GM23338 (cell line): ENCODE measurements at places on chromosomes 13 and 19. TPM values are rescaled to one million over a fixed set of nuclear protein-coding genes. Genes with fewer than 3 reads are reported as not detected.
A peak's percentile ranks its signal among the peaks of the same experiment; 100 is the strongest.

- no peak overlapping the region for H3K27ac ChIP-seq
- H3K36me3 ChIP-seq, result no peaks in the 10 kb centered on the region
- peaks cover 7% of the 10 kb centered on the region; the same call in 1 of the 2 replicates for H3K4me1 ChIP-seq
- no peak overlapping the region for H3K4me3 ChIP-seq
These were observed 12.4 kb downstream of the RFX1 start for GRCh38 chr19:13993590-13994300.

DNA sequence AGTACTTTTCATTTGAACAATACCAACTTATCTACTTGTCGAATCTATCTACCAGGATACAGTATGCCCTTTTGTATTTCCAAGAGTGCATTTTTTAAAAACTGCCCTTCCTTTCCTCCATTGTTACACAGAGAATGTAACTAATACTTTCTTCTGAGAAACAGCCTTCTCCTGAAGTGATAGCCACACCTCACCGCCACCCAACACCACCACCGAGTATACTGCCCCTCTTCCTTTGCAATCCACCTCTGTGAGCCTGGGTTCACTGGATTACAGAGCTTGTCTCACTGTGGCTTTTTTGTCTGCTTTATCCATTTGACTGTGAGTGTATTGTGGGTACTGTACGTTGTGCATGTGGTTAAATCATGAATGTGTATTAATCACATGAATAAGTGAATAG, 305.4 kb downstream of the KLF12 start:
- no peak for DNase-seq
- peaks cover 5% of the 10 kb centered on the region; the same call in 1 of the 2 replicates for H3K4me1 ChIP-seq
- no peak overlapping the region for H3K27ac ChIP-seq
- no peaks in the 10 kb centered on the region for H3K27me3 ChIP-seq
- H3K4me3 ChIP-seq, result no peak overlapping the region

ZSCAN4 gene
- total RNA-seq, result not detected in 2 replicates

PSG7 gene
- not detected in 2 replicates for total RNA-seq

DNA sequence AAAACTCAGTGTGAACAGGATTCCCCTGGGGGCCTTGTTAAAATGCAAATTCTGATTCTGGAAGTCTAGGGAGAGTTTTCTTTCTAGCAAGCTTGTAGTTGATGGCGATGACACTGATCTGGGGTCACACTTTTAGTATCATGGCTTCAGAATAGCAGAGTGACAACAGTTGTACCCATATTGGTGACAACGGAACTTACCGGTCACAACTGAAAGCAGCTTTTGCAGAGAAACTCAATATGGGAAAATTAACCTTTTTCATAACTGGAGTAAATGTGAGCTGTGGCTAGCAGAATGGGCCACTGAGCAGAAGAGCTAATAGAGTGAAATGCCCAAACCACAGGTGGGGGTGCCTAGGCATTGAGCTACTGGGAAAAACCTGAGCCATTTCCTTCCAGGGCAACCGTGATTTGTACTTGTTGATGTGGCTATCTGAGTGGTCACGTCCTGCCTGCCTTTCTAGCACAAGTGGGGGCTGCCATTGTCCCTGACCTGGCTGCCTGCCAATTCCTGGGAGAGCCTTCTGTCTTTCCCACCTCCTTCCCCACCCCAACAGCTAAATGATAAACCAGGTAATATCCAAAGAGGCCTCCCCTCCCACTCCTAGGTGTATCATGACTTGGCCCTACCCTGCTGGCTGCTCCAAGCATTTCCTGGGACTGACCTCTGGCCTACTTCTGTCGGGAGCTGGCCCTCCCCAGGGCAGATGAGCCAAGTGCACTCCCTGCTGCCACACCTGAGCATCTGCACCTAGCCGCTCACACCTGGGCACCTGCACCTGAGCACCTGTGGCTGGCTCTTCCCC, 1.7 kb upstream of the SLC10A2 start:
- H3K27ac ChIP-seq, result no peak overlapping the region
- H3K27me3 ChIP-seq, result no peaks in the 10 kb centered on the region
- peaks cover 32% of the 10 kb centered on the region for H3K4me1 ChIP-seq
- H3K4me3 ChIP-seq, result no peak overlapping the region
- H3K36me3 ChIP-seq, result no peaks in the 10 kb centered on the region

- H3K27me3 ChIP-seq, result peaks cover 68% of the 10 kb centered on the region
- H3K4me1 ChIP-seq, result peaks cover 26% of the 10 kb centered on the region
- peak; percentile 82 for DNase-seq
- H3K4me3 ChIP-seq, result peak overlapping the region; percentile 91
- H3K36me3 ChIP-seq, result no peaks in the 10 kb centered on the region
These were observed 2.5 kb downstream of the PCDH8 start for GRCh38 chr13:52845766-52846566.

TMC4 gene
- total RNA-seq, result 0.58 and 2.3 TPM in 2 replicates

DNA sequence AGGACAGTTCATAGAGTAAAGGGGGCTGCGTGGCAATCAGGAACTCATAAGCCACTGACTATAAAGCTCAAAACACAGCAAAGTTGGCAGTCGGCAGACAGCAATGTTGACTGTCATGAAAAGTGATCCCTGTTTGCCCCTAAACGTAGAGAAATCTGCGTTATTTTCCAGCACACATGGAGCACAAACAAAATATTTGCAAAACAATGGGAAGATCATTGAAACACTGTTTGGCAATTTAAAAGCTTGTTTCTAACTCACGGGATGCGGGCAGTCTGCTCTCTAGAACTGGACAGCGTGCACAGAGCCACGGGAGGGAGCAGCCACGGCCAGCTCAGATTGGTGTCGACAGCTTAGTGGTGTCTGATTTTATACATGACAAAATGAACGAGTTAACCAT, 6.4 kb upstream of the F7 start:
- DNase-seq, result no peak
- H3K27ac ChIP-seq, result no peak overlapping the region
- no peaks in the 10 kb centered on the region for H3K4me1 ChIP-seq
- no peak overlapping the region for H3K4me3 ChIP-seq
- no peaks in the 10 kb centered on the region for H3K36me3 ChIP-seq
- H3K27me3 ChIP-seq, result no peaks in the 10 kb centered on the region

DNA sequence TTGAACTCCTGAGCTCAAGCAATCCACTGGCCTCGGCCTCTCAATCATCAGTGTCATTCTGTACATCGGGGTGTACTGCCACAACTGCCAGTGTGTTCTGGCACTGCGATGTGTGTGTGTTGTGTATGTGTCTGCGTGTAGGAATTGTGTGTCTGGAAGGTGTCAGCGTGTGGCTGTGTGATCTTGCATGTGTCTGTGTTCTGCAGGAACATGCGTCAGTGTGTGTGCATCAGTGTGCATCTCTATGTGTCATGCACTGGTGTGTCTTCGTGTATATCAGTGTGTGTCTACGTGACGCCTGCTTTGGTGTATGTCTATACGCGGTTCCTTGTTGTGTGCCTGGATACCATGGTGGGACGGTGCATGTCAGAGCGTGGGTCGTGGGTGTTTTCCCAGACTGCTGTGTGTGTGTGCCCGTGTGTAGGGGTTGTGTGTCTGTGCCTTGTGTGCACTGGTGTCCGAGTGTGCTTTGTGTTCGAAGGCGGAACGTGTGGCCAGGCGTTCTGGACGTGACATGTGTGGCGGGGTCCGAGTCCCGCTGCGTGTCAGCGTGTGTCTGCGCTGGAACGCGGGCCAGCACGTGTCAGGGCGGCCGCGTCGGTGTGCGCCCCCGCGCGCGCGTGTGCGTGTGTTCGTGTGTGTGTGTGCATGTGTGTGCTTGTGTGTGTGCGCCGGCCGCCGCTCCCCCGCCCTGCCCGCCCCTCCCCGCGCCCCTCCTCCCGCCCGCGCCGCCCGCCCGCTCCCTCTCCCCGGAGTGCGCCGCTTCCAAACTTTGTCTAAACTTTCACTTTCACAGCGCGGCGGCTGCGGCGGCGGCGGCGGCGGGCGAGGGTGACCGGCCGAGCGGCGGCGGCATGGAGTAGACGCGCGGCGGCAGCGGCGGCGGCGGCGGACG, at the start of gene NFIX:
Gene NFIX (plus strand): TSS at position 775 of the 895 bp plus-strand sequence. CDS start 363 bp downstream, outside the sequence.
- H3K27ac ChIP-seq, result no peak within 1 kb of the TSS
- peak within 1 kb of the TSS; percentile 49 for H3K4me3 ChIP-seq
- H3K36me3 ChIP-seq, result no peaks in the 10 kb centered on the region

DNA sequence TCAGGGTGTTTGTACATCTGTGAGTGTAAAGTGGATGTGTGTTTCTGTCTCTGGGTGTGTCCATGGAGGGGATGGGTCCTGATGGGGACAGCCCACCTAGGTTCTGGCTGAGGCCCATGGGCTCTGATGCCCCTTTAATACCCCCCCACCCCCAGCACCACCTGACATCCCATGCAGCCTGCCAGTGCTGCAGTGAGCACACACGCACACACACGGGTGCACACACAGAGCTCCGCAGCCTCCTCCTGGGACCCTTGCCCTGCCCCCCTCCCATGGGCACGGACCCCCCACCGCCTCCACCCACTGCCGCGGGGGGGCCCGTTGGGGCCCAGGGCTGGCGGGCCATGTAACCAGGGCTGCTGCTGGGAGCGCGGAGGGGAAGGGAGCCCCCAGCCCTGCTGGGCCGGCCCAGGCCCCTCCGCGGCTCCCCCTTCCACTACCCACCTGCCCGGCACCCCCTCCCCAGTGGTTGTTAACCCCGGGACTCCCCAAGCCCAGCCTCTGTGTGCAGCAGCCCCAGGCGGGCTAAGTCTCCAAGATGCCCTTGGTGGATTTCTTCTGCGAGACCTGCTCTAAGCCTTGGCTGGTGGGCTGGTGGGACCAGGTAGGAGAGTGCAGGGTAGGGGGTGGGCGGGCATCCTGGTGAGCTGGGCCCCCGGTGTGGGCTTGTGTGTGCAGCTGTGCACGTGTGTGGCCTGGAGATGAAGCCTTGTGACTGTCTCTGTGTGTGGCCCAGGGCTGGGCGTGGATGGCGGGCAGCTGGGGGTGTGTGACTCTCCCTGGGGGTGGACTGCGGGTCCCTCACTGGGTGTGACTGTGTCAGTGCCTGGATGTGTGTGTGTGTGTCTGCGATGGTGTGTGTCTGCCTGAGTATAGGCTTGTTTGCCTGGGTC, 32.6 kb downstream of the PDE4A start:
- H3K36me3 ChIP-seq, result no peaks in the 10 kb centered on the region
- peaks cover 13% of the 10 kb centered on the region for H3K4me1 ChIP-seq
- no peak overlapping the region for H3K27ac ChIP-seq
- no peaks in the 10 kb centered on the region for H3K27me3 ChIP-seq
- no peak overlapping the region for H3K4me3 ChIP-seq

DNA sequence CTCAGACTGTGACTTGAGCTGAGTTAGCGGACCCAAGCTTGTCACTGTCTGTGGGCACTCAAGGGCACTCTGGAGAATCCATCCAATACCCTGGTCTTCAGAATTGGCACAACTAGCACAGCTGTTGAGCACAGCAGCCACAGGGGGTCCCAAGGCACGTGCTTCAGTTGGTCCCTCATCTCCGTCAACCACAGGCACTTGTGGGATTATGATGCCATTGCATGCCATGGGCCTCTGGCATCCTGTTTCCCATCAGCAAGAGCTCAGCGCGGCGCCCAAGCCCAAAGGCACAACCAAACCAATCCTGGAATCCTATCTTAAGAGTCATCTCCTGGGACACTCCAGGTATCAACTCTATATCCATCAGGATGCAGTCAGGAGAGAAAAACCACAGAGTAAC, 3.7 kb upstream of the B3GNT8 start:
- no peaks in the 10 kb centered on the region for H3K36me3 ChIP-seq
- DNase-seq, result no peak
- H3K27ac ChIP-seq, result no peak overlapping the region
- no peak overlapping the region for H3K4me3 ChIP-seq
- H3K4me1 ChIP-seq, result peaks cover 12% of the 10 kb centered on the region
- H3K27me3 ChIP-seq, result no peaks in the 10 kb centered on the region

GRCh38 chr13:69319656-69320055, 788.0 kb upstream of the ATXN8OS start:
- DNase-seq, result no peak
- no peaks in the 10 kb centered on the region for H3K36me3 ChIP-seq
- no peaks in the 10 kb centered on the region for H3K27me3 ChIP-seq
- no peaks in the 10 kb centered on the region for H3K4me1 ChIP-seq
- H3K4me3 ChIP-seq, result no peak overlapping the region

- DNase-seq, result no peak
- H3K27me3 ChIP-seq, result no peaks in the 10 kb centered on the region
- no peaks in the 10 kb centered on the region; the same call in 1 of the 2 replicates for H3K4me1 ChIP-seq
- no peaks in the 10 kb centered on the region for H3K36me3 ChIP-seq
- no peak overlapping the region for H3K27ac ChIP-seq
These were observed 413.8 kb downstream of the GPC6 start for GRCh38 chr13:93640452-93640851.

- no peak overlapping the region for H3K27ac ChIP-seq
- H3K4me1 ChIP-seq, result no peaks in the 10 kb centered on the region
- no peak for DNase-seq
- no peaks in the 10 kb centered on the region for H3K36me3 ChIP-seq
These were observed 101.3 kb upstream of the SLC15A1 start for GRCh38 chr13:98853771-98854221.

GRCh38 chr13:21917086-21918015, 246.5 kb downstream of the FGF9 start:
- no peak overlapping the region for H3K4me3 ChIP-seq
- no peak overlapping the region for H3K27ac ChIP-seq
- peaks cover 9% of the 10 kb centered on the region for H3K4me1 ChIP-seq

- H3K4me1 ChIP-seq, result no peaks in the 10 kb centered on the region
- H3K27ac ChIP-seq, result no peak within 1 kb of the TSS
- no peaks in the 10 kb centered on the region for H3K27me3 ChIP-seq
These were observed at the start of gene OR7E24 for GRCh38 chr19:9250630-9251029. Gene OR7E24, plus strand, starts transcription at chr19:9250930. Its CDS starts 114 bp downstream, at chr19:9251044.

GRCh38 chr19:49851456-49852259, 699 bp downstream of the PTOV1 start:
- H3K36me3 ChIP-seq, result no peaks in the 10 kb centered on the region; the same call in 1 of the 2 replicates
- H3K27me3 ChIP-seq, result no peaks in the 10 kb centered on the region
- peaks cover 21% of the 10 kb centered on the region for H3K4me1 ChIP-seq

DLL3 gene
- 15.6 and 19.1 TPM in 2 replicates for total RNA-seq

DNA sequence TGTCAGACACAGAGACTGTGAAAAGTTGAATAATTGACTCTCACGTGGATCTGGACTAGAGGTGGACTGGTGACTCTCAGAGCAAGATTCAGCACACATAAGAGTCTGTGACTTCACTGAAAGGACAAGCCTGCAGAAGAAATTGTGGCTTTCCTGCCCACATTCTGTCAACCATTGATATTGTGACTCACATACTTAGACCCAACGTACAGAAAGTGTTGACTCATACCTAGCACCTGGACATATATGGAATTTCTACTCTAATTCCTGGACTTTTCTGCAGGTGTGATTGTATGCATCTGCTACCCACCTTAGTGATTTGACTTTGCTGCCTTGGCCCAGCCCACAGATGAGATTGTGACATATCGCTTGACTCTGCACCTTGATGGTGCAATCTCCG, 15.6 kb upstream of the ZNF730 start:
- no peak overlapping the region for H3K27ac ChIP-seq
- peaks cover 61% of the 10 kb centered on the region for H3K36me3 ChIP-seq
- H3K4me3 ChIP-seq, result no peak overlapping the region
- no peaks in the 10 kb centered on the region for H3K4me1 ChIP-seq
- DNase-seq, result no peak
